Left lung (tissue), 14 donors: ENCODE measurements at places on chromosomes 3 and 15.

GRCh38 chr3:154361099-154361498 lies 36.8 kb upstream of the DHX36 start:
- H3K36me3 ChIP-seq = no peaks in the 10 kb centered on the region
- DNase-seq = no peak
- H3K27me3 ChIP-seq = no peaks in the 10 kb centered on the region
- H3K27ac ChIP-seq = no peak overlapping the region
- no peak overlapping the region for H3K4me3 ChIP-seq
- no peaks in the 10 kb centered on the region for H3K4me1 ChIP-seq

DNA sequence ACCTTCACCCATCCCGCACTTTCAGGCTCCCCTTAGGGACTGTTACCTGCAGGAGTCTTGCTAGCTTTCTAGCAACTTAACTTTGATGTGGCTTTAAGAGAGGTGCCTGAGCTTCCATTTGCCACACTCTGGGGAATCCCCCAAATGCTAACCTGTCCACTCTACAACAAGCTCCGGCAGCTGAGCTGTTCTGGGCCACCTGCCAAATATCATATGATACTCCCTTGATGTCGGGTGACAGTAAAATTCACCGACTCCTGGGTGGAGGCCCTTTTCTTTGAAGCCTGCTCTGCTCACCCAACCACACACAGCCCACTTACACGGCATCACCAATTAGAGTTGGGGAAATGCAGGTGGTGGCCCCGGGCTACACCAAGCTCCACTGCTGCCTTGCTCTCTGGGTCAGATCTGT lies 38.0 kb upstream of the XCR1 start:
- DNase-seq = no peak
- H3K36me3 ChIP-seq = no peaks in the 10 kb centered on the region
- H3K4me1 ChIP-seq = no peaks in the 10 kb centered on the region
- H3K27me3 ChIP-seq = no peaks in the 10 kb centered on the region
- no peak overlapping the region for H3K27ac ChIP-seq

- H3K4me1 ChIP-seq = no peaks in the 10 kb centered on the region
- H3K27me3 ChIP-seq = no peaks in the 10 kb centered on the region
- H3K36me3 ChIP-seq = no peaks in the 10 kb centered on the region
- H3K27ac ChIP-seq = no peak overlapping the region
- no peak overlapping the region for H3K4me3 ChIP-seq
Observed at GRCh38 chr3:81989758-81990157, 228.3 kb upstream of the GBE1 start.

- no peak overlapping the region for H3K4me3 ChIP-seq
- H3K36me3 ChIP-seq = no peaks in the 10 kb centered on the region
- H3K27me3 ChIP-seq = no peaks in the 10 kb centered on the region
- no peak overlapping the region for H3K27ac ChIP-seq
- DNase-seq = no peak
Observed at GRCh38 chr3:188918093-188918492, 253.7 kb upstream of the TPRG1 start.

DNA sequence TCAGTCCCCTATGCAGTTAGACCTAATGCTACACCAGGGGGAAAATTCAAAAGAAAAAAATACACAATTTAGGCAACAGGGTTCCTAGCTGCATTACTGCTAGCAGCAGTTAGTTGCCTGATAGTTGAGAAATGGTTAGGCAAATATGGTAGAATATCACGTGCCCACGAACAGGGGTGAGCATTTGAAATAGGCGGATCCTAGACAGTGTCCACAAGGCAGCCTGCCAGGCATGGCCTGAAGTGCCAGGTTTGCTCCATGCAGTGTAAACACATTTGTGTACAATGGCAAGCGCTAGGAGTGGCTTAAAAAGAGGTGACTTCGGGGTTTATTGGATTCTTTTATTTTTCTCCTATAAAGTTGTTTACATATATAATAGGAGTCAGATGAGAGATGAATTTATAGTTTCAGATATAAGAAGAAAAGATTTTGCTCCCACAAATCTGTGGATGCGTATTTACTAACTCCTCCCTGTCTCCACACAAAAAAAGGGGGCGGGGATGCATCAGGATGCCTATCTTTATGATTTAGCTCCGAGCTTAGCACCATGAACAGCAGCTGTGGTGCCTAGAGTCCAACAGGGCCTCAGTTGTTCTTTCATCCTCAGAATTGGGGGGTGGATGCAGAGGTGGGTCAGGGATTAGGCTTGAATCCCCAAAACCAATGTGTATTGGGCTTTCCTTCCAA lies 3.9 kb upstream of the TGM4 start:
- no peaks in the 10 kb centered on the region for H3K36me3 ChIP-seq
- no peak overlapping the region for H3K4me3 ChIP-seq
- no peaks in the 10 kb centered on the region for H3K27me3 ChIP-seq
- DNase-seq = peak; percentile 76
- H3K4me1 ChIP-seq = no peaks in the 10 kb centered on the region
